ENCODE measurements at places on chromosomes 16 and 17. TPM values are rescaled to one million over a fixed set of nuclear protein-coding genes. Genes with fewer than 3 reads are reported as not detected.

GRCh38 chr17:82915010-82915756, 75.4 kb upstream of the ZNF750 start:
- peak; percentile 49 for DNase-seq

The RPRML gene
- total RNA-seq, result 3.1 TPM

DNA sequence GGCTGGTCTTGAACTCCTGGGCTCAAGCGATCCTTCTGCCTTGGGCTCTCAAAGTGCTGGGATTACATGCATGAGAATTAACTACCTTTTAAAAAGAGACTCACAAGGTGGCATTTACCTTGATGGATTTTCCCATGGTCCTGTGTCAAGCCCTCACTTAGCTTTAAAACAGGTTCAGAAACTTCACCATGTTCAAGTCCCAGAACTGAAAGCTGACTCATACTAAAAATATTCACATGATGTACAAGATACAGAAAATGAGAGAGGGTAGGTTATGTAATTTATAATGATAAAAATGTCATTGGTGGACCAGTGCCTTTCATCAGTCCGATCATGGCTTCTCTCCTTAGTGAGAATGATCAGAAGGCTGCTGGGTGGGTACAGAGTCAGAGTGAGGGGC, 4.3 kb upstream of the AKAP1 start:
- no peak for DNase-seq

DNA sequence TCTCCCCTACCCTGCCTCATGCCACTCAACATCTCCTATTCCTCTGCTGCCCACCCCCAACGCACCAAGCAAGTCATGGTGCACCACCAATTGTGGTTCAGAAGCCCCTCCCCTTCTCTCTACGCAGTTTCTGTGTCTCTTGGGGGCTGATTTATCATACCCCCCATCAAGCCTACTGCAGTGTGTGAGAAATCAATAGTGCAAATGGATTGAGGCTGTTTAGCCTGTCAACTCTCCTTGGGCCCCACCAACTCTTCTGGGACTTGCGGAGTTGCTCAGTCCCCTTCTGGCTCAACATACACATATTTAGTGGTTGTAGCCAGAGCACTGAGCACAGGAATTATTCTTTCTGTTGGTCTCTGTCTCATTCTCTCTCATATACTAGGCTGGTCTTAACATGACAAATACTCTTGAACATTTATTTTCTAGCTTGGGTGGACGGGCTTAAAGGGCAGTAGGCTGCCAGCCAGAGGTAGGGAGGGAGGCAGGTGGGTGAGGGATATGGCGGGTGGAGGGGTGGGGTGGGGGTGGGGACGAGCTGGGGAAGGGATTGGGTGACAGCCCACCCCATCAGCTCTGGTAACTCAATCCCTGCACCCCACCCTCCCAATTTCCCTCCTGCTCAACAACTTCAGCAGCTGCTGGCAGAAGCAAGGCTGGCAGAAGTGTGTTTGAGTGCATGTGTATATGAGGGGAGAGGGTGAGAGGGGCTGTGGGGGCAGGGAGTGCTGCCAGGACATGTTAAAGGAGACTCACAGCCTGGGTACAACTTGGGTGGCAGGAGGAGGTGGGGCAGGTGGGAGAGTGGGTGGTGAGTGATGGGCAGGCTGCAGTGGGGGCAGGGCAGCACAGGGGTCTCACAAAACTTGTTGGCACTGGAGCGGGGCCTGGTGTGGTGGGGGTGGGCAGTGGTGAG, 4.9 kb downstream of the RARA start:
- DNase-seq, result peak; percentile 5

The KRTAP3-1 gene
- not detected for total RNA-seq

The CFAP119 gene
- 6.6 TPM for total RNA-seq

DNA sequence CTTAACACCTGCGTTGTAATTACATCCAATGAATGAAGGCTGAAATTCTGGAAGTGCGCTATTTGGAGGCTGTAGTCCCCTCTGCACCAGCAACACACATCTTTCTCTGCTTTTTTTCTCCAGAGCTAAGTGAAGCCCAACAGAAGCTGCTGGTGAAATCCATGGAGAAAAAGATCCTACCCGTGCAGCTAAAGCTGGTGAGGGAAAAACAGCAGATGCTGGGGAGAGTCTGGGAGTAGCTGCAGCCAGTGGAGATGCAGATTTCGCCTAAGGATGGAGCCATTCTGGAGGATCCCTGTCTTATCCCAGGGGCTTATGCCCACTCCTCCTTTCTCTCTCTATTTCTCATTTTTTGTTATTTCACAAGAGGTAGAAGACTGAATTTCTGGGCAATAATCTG, 4.8 kb upstream of the PSMD3 start:
- no peak for DNase-seq

DNA sequence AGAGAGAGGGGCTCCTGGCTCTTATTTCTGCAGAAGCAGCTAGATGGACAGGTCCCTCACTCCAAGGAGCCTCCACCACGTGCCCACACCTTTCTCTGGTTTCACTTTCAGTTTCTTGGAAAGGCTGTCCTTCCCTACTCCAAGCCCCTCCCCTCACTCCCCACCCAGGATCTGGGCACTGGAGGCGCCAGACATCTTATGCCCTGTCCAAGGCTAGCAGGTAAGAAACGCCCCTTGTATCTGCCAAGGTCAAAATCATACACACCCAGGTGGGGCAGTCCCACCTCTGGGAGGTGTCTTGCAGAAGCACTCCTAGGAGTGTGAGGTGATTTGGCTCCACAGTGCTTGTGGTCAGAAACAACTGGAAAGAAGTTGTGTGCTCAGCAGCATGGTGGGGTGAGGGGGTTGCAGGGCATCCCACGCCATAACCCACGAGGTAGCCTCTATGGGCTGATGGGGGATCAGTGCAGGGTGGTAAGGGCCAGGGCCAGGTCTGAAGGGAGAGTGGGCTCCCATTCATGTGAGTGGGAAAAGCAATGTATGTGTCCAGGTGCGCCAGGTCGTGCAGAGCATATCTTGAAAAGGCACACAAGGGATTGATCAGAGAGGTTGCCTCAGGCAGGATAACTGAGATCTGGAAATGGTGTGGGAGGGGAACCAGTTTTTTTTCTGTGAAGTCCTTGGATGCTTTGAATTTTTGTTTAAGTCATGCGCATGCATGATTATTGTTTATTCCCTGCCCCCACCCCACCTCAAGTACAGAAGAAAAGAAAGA, 31.8 kb upstream of the PRM1 start:
- peak; percentile 53 for DNase-seq

DNA sequence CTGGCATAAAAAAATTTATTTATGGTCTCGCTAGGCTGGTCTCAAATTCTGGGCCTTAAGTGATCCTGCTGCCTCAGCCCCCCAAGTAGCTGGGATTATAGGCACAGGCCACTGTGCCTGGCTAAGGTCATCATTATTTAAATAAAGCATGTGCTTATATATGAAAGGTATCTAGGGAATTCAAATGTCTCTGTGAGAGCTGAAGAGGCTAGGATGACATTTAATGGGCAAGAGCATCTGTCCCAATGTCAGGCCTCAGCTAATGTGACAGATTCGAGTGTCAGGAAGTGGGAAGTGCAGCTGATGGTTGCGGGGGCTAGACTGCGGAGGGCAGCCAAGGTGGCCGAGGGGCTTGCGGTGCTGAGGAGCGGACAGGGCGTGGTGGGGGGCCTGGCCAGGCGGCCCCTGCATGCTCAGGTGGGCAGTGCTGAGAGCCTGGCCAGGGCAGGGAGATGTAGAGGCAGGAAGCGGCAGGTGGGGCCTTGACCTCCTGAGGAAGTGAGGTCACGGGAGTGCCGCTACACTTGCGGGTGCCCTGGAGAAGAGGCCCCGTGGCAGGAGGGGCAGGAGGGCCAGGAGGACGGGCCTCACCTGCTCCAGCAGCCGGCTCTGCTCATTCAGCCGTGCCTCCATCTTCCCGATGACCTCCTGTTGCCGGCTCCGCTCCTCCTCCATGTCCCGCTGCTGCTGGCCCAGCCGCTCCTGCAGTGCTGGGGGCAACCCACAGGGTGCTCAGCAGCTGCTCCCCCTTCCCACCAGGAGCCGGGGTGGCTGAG, 12.6 kb upstream of the MRPL38 start:
- DNase-seq, result no peak

DNA sequence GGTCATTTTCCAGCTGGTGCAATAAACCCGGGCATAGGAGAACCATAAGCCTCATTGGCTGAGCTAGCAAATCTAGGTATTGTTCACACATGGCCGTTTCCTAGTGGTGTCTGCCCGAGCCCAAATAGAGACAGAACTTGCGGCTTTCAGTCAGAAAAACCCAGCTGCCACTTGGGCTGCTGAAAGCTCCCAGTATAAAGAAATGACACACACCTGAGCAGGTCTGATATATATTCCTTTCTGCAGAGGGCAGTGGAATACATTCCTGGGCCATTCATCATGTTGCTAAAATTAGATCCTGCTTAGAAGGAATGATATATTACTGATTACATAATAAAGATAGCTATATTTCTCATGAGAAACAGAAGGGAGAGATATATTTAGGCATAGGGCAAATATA, 83.9 kb upstream of the IRX5 start:
- DNase-seq, result no peak

DNA sequence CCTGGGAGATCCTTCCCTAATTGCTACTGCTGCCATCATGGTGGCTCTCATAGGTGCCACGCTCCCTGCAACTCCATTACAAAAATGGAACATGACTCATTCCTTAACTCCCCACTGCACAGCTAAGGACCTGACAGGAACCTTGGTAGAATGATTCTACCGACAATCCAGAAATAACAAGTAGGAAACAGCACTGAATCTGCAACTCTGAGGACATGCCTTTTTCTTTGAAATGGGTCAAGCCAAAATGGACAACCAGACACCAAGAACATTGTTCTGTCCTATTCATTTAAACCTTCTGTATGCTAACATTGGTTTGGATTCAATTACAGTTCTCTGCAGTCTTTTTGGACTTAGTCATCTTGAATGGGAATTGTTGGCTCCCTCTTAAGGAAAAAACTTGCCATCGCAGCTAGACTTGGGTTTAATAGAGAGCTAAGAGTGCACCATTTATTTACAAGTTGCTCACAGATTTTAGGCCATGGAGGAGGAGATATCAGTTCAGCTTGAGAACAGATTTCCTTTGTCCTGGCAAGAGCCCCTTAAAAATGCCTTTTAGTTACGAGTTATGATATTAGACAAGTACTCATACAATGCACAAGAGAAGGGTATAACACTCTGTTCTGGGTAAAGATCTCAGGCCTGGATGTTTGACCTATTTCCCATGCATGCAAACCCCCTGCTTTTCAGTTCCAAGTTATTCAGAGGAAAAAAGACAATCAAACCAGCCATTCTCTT, 20.9 kb upstream of the NSRP1 start:
- no peak for DNase-seq

- no peak for DNase-seq
Observed at GRCh38 chr17:44931376-44931775, 16.1 kb upstream of the GFAP start.

DNA sequence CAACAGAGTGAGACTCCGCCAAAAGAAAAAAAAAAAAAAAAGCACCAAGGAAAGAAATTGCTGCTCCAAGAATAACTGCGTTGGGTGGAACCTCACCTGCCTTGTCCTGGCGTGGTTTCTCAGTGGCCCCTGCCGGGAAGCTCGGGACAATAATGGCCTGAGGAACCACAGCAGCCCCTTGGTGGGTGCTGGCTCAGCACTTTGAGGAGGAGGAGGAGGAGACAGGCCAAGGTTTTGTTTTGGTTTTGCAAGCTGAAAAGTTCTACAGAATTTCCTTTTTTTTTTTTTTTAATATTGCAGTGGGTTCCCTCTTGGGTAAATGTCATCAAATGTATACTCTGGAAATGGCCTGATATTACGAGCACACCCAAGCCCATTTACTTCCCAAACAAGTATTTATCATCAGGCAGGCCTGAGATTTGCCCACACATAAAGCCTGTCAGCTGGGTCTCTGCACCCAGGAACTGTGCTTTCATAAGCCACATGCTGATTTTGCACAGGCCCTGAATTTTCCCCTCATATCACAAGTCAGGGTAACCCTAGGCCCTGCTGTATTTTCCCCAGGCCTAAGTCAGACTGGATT, 78.3 kb downstream of the SOCS1 start:
- no peak for DNase-seq

The LYRM9 gene
- 3.6 TPM for total RNA-seq

The SLC13A2 gene
- total RNA-seq, result not detected

DNA sequence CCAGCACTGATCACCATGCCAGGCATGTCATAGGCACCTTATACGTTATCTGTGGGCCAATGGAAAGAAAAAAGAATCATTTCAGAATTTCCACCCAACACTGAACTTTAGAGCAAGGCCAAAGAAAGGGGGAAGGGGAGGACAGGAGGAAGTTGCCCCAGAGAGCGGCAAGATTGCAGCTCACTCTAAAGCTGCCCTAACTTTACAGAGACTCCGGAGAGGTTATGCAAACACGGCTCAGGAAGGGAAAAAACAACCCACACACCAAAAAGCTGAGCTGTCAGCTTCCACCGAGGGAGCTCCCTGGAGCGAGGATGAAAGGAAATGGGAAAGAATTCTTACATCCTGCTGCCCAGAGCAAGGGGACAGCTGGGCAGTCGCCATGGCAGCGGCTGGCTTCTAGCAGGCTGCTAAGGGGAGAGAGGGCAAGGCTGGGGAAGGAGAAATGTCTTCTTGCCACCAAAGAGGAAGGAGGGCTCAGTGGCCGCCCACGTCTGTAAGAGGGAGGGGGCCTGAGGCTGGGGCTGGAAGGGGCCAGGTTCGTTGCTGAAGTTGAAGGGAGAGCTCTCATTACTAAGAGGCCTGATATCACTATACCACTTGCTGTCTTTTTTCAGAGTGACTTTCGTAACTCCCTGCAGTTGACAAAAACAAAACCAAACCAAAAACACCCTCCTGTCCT, 18.2 kb downstream of the COTL1 start:
- peak; percentile 74 for DNase-seq

The SYT17 gene
- total RNA-seq, result 6.8 TPM

- DNase-seq, result no peak
Observed at GRCh38 chr16:89953671-89954406, 5.3 kb downstream of the DEF8 start.

The SEZ6L2 gene
- total RNA-seq, result 64.2 TPM

DNA sequence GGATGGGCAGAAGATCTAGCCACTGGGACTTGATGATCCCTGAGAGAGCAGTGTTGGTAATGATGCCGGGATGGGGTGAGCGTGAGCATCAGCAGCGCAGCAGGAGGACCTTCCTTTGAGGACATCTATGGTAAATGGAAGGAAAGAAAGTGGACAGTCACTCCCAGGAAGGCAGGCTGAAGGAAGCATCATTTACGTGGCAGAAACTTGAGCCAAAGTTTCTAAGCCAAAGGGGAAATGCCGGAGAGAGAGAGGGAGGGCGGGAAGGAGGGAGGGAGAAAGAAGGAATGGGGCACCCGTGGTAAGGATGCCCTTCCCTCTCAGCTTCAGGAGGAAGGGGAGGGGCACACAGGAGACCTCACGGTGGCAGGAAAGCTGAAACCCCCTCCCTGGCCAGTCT, 86.3 kb upstream of the CACNG5 start:
- no peak for DNase-seq

GRCh38 chr16:89358030-89359005, 132.0 kb downstream of the ANKRD11 start:
- DNase-seq, result no peak

The SLC9A5 gene
- total RNA-seq, result 10.3 TPM

The RUNDC3A gene
- 6.5 TPM for total RNA-seq

- no peak for DNase-seq
Observed at GRCh38 chr17:77395501-77396048, 254.8 kb downstream of the SEC14L1 start.

- no peak for DNase-seq
Observed at GRCh38 chr16:57651344-57652333, 16.5 kb upstream of the ADGRG3 start.

All from WTC11 (cell line).